ENCODE measurements at places on chromosomes 7 and 10.

DNA sequence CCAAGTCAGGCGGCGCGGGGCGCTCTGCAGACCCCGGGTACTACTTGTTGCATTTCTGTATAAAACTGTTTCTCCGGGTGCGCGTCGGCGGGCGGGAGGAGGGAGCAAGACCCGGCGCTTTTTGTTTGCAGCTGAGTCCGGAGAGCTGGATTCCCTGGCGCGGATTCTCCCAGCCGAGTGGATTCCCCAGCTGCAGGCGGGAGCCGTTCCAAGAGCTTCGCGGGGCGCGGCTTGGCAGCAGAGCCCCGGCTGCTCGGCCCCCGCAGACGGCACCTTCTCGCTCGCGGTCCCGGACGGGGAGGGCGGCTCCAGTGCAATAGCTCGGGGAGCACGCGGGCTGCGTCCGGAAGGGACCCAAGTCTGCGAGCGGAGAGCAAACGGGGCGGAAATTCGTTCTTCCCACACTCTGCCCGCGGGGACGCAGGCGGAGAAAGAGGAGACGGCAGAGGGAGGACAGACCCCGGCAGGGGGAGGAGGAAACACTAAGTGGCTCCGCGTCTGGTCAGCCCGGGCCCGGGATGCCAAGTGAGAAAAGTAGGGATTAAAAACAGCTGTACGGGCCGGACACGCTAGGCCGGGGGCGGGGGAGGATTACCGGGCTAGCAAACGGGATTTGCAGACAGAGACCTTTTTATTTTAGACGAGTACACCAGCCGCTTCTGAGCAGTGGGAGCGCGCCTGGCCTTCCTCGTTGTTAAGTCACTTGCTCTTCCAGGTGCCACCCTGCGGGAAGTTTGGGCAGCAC is at the start of gene TRIL:
TSS of gene TRIL (minus strand) at position 96 of the 745 bp plus-strand sequence. CDS start 284 bp downstream, outside the sequence.
- peak; percentile 34 for DNase-seq

DNA sequence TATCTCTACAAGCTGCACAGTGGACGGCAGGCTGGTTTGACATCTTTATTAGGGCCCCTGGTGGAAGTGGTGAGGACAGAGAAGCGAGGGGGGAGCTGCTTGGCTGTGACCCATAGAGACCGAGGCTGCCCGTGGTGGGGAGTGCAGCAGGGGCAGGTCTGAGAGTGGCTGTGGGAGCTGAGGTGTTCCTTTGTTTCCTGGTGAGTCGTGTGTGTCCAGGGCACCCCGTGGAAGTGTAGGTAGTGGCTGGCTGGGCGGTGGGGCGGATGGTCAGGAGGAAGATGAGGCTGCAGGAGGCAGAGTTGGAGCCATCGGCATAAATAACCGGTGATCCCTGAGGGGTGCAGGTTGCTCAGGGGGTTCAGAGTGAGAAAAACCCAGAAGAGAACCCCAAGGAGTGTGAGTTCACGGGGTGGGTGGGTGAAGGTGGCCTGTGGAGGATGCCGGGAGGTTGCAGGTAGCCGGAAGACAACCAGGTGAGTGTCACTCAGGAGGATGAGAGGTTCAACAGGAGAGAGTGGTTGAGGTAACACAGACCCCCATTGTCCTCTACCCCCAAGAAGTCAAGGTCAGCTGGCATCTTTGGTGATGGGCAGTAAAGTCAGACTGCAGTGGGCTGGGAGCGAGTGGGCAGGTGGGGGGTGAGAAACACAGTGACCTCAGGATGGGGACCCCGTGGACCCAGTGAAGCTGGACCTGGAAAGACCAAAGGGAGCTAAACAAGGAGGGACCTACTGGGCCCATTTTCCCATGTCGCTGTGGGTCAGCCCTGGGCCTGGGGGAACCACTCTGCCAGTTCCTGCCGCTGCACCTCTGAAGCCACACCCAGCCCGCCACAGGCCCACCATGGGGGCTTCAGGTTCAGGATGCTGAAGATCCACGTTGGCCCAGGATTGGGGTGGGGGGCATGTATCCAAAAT is 7.8 kb downstream of the ATP6V0E2 start:
- no peak for DNase-seq

GRCh38 chr7:134029-134428 is 58.3 kb upstream of the FAM20C start:
- DNase-seq = no peak

GRCh38 chr10:10320956-10321355 is 696.7 kb upstream of the CELF2 start:
- peak; percentile 97 for DNase-seq

DNA sequence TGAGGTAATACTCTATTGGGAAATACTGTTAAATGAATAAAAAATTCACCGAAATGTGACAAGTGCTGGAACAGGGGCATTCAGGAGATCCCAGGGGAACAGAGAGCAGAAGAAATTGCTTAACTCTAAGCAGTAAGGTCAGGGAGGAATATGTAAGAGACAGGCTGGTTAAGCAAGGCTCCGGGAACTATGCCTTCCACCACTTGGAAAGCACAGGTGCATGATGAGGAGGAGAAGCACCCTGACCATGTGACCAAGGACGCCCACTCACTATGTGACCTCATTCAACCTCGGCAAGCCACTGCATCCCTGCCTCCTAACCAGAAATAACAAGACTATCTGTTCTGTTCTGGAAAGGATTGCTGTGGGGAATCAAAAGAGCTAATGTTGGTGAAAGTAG is 218.4 kb downstream of the ELMO1 start:
- DNase-seq = peak; percentile 5

GRCh38 chr7:121286742-121287734 is 41.8 kb upstream of the WNT16 start:
- DNase-seq = peak; percentile 51

DNA sequence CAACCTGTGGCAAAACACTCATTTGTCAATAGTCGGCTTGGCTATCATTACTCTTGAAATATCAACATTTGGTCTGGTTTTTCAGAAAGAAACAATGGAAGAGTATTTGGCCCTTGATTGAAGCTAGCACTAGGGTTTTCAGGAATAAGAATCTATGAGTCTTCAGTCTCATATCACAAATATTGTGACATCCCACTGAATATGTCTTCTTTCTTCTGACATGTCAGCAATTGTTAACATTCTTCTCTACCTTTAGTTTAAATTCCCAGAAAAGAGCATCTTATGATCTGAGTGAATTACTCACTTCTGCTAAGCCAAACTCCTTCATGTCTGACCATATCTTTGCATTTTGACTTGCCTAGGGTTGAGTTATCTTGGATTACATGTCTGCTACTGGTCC is 435.2 kb upstream of the SEMA3D start:
- DNase-seq = no peak

GRCh38 chr10:120462018-120462682 is 5.1 kb downstream of the PLPP4 start:
- no peak for DNase-seq

DNA sequence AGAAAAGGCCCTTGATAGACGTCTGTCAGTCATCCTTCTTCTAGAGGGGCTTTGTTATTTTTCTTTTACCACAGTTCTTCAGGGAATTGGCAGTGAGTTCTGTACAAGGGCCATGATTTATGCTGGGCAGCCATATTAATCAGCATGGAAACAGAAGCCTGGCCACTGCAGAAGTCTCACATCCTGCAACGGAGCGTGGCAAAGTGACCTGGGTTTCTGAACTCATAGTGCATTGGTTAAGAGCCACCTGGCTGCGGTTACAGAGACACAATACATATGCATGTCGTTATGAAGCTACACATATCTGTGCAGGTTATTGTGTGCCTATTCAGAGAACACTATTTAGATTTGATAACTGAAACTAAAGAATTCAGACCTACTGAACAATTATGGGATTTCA is 419.4 kb upstream of the CELF2 start:
- DNase-seq = no peak

GRCh38 chr10:69666756-69667155 is 36.7 kb downstream of the FAM241B start:
- no peak for DNase-seq

GRCh38 chr7:122844191-122844988 is 41.9 kb downstream of the CADPS2 start:
- no peak for DNase-seq

DNA sequence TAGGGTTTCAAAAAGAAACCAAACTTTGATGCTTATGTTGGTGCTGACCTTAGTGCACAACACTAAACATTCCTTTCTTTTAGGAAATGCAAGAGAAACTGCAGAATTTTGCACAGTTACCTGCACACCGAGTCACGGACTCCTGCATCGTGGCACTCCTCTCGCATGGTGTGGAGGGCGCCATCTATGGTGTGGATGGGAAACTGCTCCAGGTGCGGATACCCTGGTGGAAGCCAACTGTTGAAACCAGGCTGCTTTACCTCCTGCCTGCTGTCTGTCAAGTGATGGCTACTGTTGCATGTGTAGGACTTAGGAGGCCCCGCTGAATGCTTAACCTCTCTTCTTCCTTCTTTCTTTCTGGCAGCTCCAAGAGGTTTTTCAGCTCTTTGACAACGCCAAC is 11.7 kb downstream of the CASP2 start:
- peak; percentile 44 for DNase-seq

GRCh38 chr10:75402486-75403143 is 1.1 kb upstream of the ZNF503 start:
- DNase-seq = peak; percentile 76

DNA sequence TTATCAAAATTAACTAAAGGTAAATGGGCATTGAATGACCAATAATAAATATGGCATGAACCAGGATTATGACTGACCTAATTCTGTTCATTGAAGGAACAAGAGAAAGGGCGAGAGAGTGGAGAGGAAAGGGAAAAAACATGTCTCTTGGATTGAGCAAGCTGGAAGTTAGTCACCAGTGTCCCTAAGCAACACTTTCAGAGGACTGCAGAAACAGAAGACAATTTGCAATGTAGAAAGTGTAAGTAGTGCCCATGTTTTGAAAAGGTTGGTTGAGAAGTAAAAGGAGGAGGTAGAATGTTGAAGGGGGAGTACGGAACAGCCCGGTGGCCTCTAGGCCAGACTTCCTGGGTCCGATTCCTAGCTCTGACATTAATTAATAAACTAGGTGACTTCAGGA is 94.6 kb downstream of the FAS start:
- no peak for DNase-seq

- DNase-seq = no peak
Measured at GRCh38 chr10:130615457-130615856, 479.3 kb downstream of the GLRX3 start.

- no peak for DNase-seq
Measured at GRCh38 chr10:60139290-60139689, 232.9 kb upstream of the CCDC6 start.

DNA sequence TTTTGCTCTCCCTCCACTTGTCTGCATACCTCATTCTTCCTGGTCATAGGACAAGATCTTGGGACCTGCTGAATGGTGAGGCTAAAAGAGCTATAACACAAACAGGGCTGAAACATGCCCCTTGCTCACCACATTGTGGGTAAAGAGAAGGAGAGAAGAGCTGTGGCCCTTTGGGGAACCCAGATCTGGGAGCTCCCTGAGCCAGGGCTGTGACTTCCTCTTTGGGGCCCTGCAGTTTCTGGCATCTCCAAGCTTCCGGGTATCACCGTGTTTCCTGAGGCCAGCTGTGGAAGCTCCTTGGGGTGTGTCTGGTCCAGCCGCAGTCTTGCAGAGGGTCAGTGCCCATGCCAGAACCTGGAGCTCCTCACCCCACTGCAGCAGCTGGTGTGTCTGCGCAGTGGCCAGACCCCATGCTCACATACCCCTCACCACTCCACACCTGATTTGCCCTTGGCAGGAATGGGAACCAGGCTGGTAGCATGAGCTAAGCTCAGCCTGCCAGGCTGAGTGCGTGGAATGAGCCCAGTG is 34.0 kb downstream of the DKK1 start:
- DNase-seq = no peak

DNA sequence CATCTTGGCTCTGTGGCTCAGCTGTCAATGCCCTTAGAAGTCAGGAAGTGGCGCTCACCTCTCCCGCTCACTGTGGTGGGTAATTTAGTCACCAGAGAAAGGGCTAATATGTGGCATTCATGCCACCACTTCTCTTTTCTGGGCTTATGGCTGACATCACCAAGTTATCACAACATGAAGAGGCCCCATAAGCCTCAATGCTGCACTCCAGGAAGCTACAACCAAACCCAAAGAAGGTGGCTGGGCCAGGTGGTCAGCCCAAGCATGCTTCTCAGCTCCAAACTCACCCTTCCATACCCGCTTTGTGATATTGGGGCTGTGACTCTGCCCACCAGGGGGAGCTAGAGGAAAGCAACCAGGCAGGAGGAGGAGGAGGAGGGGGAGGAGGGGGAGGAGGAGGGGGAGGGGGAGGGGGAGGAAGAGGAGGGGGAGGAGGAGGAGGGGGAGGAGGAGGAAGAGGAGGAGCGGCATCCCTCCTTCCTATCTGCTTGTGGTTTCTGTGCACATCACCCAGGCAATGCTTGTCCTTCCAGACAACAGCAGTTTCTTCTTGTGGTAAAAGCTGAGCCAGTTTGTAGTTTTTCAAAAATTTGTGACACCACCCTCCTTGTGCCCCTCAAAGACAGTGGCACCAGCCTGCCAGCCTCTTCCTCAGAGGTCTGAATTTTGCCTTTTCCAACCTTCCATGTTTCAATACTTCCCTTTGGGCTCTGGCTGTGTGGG is 42.1 kb downstream of the CYP26A1 start:
- peak; percentile 63 for DNase-seq

GRCh38 chr7:11450281-11450680 is 381.7 kb downstream of the THSD7A start:
- no peak for DNase-seq

DNA sequence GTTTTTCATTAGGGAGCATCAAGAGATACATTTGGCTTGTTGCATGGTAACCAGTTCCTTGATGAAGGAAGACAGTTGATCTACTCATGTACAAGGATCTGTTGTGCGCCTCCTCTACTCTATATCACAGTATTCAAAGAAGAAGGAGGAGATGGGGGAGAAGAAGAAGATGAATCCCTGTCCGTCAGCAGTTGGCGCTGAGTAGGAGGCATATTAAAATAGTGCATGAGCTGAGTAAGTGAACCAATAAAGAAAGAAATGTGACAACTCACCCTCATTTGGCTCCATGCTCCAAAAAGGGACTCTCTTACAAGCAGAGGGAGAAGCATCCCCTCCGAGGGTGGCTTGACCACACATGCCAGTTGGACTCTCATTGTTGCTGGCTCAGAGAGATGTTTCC is 20.1 kb downstream of the NPS start:
- DNase-seq = no peak

GRCh38 chr10:31590023-31590800 is 271.2 kb downstream of the ZEB1 start:
- no peak for DNase-seq

- DNase-seq = peak; percentile 68
Measured at GRCh38 chr7:867406-868188, 8.8 kb upstream of the GET4 start.

DNA sequence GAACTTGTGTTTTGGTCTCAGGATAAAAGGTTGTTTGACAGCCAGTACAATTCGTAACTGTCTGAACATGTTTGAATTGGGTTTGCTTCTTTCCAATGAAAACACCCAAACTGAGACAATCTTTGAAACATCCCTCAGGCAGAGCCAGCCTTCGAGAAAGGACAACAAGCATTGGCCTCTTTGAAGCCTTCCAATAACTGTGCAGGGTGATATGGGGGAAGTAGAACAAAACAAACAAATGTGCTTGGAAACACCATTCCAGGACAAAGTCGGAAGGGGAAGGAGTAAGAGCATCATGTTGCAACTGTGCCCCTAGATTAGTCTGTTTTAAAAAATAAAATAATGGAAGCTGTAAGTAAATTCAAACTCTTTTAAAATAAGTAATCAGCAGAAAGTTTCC is 39.5 kb downstream of the IL2RA start:
- DNase-seq = no peak

Measured in epithelial cell of esophagus (primary cell).